Cortex of kidney (tissue), 1 donor: ENCODE measurements at places on chromosomes 3 and 15.

- no peak for DNase-seq
Measured at GRCh38 chr3:49859576-49860305, 3.4 kb upstream of the TRAIP start.

DNA sequence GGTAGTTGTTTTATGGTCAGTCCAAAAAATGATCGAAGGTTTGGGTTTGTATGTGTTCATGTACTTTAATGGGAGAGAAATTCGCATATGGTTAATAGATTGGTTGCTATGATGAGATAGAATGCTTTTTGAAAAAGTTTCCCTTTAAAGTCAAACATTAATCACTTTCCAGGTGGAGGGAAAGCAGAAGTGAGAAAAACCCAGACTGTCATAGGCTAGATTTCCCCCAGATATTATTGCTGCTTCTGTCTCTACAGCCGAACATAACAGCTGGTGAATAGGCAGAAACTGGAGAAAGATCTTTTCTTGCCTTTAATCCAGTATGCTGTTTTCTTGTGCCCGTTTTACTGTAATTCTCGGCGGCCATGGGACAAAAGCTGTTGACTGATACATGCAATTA lies 287.6 kb downstream of the SOX2 start:
- no peak for DNase-seq

GRCh38 chr3:12363397-12364195 lies 74.7 kb downstream of the PPARG start:
- DNase-seq, result no peak

DNA sequence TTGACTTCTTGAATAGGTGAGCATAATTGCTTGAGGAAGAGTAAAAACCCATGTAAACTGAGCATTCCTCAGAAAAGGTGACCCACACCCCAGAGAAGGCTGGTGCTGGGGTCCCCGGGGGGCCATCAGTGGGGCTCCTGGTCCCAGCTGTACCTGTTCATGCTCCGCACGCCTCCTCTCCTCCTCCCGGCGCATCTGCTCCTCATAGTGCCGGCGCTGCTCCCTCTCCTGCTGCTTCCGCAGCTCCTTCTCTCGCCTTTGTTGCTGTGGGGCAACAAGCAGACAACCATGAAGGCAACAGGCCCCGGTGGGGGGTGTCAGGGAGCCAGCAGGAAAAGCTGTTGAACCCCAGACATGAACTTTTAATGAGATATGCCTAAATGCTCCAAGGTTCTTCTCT lies 113.7 kb upstream of the SLC2A2 start:
- DNase-seq, result no peak

- no peak for DNase-seq
Measured at GRCh38 chr3:163058031-163058854, 1561.6 kb downstream of the OTOL1 start.

DNA sequence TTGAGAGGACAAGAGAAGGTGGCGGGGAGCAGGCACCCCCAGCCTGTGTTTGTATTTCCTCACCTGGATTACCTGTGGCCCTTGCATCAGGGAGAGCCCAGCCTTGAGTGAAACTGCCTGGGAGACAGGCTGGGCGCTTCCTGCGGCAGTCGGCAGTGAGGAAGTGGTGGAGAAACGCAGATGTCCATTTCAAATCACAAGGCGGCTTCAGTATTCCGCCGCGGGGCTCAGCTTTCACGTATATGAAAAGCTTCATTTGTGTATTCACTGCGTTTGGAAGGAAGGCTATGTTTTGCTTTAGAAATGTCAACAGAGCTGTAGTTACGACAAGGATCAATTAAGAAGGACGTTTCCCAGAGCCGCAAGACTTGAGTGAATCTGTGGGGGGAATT lies 167.4 kb upstream of the CTDSPL start:
- DNase-seq, result no peak

DNA sequence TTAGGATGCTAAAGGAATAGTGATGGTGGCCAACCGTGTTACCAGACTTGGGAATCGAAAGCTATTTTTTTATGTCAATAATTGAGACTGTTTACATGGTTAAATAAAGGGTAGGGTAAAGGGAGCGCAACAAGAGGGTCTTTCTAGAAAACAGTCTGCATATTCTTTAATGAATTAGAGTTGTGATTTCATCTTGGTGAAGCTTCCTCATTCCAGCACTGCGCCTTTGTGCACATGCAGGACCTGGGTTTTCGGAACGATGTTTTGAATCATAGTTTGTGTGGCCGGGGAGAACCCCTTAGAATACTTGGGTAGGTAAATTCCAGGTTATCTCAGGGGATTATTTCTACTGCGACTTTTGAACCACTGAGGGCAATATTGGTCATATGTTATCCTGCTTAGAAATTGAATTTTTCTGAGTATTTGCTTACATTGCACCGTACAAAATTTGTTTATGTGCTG lies 1.3 kb downstream of the PIK3CA start:
- no peak for DNase-seq

- DNase-seq, result no peak
Measured at GRCh38 chr3:152299249-152299976, 30.7 kb downstream of the MBNL1 start.

DNA sequence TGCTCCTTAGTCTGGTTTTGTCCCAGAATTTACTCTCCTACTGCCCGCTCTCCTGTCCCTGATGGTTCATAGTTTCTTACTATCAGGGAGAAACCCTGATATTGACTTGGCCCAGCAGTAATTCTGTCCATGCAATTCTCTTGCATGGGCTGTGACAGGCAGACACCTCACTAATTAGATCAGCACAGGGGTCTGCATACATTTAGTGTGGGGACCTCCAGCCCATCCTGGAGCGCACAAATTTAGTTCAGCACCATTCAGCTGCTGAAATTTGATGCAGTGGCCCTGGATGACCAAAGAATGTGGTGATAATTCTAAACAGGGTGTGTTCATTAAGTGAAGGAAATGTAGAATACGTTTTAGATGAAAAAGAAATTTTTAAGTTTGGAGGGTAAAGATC lies 555.5 kb upstream of the TBL1XR1 start:
- no peak for DNase-seq

- DNase-seq, result no peak
Measured at GRCh38 chr3:102605153-102605552, 170.3 kb downstream of the ZPLD1 start.

DNA sequence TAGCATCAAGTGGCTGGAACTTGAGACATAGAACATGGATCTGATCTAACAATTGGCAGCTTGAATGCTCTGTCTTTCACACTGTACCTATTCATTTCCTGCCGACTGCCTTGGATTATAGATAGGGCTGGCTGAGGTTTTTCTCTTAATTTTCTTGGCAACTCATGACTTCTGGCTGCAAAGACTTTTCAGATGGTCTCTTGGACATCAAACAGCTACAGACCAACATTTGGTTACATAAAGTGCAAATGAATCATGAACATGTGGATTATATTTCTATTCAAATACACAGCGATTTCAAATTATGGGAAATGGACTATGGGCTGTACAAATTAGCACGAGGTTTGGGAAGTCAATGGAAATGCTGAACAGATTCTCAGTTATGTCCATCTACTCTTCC lies 26.2 kb upstream of the IL16 start:
- no peak for DNase-seq

GRCh38 chr15:81029414-81030300 lies 28.9 kb downstream of the TLNRD1 start:
- DNase-seq, result no peak

DNA sequence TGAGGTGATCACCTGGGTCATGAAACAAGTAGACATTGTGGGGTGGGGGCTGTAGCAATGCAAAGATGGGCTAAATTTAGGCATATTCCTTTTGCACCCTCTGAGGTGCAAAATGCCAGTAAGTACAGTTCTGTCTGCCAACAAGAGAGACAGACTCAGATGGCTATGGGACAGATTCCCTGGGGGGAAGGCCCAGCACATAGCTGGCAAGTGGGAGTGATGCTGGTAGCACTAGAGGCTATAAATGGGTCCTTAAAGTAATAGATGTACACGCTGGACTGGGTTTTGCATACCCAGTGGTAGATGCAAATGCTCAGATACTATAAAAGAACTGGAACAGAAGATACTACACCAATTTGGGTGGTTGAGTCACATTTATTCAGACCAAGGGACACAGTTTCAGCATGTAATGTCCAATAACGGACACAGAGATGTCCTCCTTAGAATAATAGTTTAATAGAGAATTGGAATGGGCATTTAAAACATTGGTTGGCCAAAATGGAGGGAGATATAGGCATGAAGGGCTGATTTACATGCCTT lies 67.4 kb upstream of the RNU6-1 start:
- DNase-seq, result no peak

DNA sequence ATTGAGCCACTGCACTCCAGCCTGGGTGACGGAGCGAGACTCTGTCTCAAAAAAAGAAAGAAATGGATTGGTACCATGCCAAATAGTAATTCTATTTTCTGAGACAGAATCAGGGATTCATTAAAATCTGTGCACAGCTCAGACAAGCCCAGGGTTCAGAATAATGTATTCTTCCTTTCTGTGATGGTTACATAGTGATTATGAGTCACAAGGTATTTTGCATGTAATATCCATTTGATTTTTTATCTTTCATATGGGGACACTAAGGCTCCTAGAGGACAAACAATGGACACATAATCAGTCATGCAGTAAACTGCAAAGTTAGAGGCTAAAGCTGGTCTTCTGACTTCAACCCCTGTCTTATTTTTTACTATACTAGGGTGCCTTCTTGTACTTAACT lies 156.8 kb upstream of the COL8A1 start:
- no peak for DNase-seq

DNA sequence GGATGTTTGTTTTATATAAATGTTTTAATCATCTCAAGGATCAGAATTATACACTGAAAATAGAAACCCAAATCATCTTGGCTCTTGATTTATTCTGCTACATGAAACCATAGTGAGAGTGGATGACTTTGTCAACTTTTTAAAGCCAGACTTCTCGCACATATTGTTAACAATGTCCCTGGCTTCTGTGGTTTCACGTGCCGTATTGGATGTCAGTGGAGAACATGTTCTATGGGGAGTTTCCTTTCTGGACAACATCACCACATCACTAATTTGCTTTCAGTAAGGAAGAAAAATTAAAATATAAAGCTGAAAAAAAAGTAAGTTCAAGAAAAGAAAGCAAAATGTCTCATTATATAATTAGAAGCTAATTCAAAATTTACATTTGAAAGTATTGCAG lies 297.1 kb upstream of the MME start:
- no peak for DNase-seq

- no peak for DNase-seq
Measured at GRCh38 chr3:102200126-102200525, 234.7 kb upstream of the ZPLD1 start.

DNA sequence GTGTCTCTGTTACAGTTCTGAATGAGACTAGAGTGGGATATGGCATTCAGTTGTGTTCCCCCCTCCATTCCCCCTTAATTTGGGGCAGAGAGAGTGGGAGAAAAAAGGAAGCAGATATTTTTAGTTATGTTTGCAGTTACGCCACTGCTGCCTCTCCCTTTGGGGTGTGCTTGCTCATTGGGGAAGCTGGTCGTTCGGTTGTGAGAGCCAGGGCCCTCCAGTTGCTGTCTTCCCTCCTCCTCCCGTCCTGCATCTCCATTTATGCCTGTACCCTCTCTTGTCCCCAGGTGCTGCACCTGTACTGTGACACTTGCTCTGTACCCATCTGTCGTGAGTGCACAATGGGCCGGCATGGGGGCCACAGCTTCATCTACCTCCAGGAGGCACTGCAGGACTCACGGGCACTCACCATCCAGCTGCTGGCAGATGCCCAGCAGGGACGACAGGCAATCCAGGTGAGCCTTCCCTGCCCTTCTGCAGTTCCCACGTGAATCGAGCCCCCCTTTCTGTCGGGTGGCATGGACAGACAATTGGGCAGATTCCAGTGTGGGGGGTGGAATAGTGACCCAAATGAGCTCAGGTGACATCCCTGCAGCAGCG lies 55.8 kb downstream of the TRIM71 start:
- no peak for DNase-seq

DNA sequence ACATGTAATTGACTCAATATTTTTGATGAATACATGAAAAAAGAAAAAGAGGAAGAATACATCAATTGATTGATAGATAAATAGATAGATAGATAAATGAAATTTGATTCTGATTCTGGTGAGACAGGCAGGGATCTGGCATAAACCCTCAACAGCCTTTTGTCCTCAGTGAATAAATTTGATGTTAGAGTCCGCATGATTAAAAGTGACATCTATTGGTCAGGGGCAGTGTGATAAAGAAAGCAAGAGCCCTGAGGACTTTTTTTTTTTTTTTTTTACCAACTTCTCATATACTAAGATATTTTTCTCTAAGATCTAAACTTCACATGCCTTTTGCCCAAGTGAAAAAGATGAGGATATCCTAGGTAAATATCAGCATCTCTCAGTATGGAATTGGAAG lies 216.4 kb downstream of the LRRC3B start:
- no peak for DNase-seq

DNA sequence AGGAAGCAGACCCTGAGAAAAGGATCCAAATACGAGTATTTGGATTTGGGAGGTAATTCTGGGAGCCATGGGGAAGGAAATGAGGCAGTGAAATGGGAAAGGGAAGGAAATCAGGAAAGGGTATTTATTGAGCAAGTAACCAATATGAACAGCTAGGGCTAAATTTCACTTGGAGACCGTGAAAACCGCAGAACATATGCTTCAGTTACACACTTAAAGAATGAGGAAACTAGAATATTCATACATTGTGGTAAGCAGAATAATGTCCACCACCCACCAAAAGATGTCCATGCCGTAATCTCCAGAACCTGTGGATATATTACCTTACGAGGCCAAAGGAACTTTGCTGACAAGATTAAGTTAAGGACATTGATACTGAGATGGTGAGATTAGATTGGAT lies 63.3 kb downstream of the LRRN1 start:
- no peak for DNase-seq

DNA sequence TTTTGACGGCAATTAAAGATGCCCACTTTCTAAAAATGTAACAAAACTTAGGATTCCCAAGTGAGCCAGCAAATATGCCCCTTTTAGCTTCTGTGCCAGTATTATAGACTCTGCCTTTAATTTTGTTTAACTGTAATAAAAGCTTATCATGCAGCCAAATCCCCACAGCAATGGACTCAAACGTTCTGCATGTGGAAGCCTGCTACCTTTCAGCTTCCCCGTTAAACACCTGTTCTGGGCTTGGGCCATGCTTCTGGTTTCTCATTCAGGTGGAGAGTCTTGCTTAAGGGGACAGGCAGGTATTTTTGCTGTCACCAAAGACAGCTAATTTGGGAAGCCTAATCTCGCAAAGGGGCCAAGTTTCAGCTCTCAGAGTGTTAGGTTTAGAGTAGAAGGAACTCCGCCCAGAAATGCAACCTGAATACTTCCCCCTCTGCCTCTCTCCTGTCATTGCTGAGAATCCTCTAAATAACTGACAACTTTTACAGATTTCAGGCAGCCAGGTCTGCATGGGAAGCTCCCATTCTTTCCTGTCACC lies 399.4 kb upstream of the ATP11B start:
- no peak for DNase-seq

- DNase-seq, result no peak
Measured at GRCh38 chr3:100226712-100227429, 33.9 kb upstream of the TBC1D23 start.

- DNase-seq, result no peak
Measured at GRCh38 chr15:65222891-65223290, 11.6 kb upstream of the CILP start.
